ENCODE measurements at places on chromosomes 3 and 15. TPM values are rescaled to one million over a fixed set of nuclear protein-coding genes. Genes with fewer than 3 reads are reported as not detected.

The ATP13A5 gene
- not detected for total RNA-seq

The TRAT1 gene
- 0.11 TPM for total RNA-seq

The ANKRD63 gene
- not detected for total RNA-seq

The ROBO2 gene
- total RNA-seq: 0.37 TPM

The SEMA6D gene
- total RNA-seq: 4.5 TPM

The ZNF80 gene
- total RNA-seq: not detected

The FMN1 gene
- total RNA-seq: 11.0 TPM

The CATSPER2 gene
- 2.1 TPM for total RNA-seq

The SH2D7 gene
- not detected for total RNA-seq

All from uterine smooth muscle cell (primary cell).